ENCODE measurements at places on chromosomes 3 and 15.

DNA sequence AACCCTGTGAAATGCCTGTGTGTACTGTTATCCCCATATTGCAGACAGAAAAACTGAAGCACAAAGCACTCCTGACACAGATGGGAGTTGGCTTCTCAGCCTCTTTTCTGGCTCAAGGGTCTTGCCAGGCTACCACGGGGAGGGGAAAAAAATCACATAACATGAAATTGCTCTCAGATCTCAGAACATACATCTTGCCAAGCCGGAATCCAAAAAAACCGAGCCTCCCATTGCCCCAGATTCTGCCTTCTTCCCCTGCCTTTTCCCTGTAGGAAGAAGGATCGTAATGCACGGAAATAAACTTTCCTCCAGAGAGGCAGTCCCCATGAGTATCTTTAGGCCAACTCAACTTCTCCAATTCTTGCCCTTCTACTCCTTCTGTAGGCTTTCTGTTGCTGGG, 16.6 kb upstream of the MRPS22 start:
- no peak for DNase-seq

DNA sequence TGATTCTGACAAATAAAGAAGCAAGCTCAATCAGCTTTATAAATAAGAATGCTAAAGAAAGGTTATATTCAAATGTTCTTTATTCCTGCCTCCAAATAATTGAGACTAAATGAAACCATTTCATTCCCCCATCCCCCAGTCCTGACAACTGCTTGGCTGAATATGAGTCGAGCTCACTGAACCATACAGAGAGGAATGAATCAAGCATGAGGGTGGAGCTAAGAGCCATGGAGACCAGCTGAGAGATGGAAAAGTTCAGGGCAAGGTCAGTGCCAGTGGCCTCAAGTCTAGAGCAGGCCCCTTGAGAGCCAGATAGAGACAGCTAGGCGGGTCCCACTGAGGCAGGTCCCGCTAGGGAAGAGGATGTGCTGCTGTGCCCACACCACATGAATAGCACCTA, 188.7 kb upstream of the EIF1B start:
- no peak for DNase-seq

DNA sequence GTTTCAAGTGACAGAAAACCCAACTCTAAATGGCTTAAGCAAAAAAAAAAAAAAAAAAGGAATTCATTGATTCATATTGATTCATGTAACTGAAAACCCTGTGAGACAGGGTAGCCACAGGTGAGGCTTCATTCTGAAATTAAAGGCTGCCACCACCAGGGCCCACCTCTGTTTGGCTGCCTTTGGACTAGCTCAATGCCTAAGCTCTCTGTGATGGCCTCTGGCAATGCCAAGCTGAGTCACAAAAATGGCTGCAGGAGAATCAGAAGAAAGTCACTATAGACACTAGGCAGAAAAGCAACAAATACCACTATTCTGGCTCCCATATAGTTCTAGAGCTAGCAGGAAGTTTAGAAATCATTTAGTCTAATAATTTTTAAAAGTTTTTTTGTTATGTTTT, 38.2 kb upstream of the GYG1 start:
- DNase-seq = no peak

DNA sequence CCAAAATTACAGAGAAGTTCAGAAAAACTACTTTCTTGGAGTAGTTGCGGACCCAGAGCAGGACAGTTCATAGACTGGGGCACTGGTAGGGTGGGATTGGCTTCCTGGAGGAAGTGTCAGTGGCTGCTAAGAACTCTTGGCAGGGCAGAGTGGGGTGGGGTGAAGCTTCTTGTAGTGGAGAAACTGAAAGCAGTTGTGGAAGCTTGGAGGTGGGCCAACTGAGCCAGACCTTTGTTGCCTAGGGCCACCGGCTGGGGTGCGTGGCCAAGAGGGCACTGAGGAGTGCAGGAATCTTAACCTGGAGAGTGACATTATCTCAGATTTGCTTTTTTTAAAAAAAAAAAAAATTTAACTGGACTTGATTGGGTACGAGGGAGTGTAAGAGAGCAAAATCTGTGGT, 3.1 kb downstream of the KAT2B start:
- peak; percentile 54 for DNase-seq

- DNase-seq = peak; percentile 74
These were observed 18.2 kb downstream of the EIF3J start for GRCh38 chr15:44554934-44555723.
